ENCODE measurements at places on chromosomes 5 and 9. TPM values are rescaled to one million over a fixed set of nuclear protein-coding genes. Genes with fewer than 3 reads are reported as not detected.

CDH6 gene
- polyA plus RNA-seq, result not detected

DNA sequence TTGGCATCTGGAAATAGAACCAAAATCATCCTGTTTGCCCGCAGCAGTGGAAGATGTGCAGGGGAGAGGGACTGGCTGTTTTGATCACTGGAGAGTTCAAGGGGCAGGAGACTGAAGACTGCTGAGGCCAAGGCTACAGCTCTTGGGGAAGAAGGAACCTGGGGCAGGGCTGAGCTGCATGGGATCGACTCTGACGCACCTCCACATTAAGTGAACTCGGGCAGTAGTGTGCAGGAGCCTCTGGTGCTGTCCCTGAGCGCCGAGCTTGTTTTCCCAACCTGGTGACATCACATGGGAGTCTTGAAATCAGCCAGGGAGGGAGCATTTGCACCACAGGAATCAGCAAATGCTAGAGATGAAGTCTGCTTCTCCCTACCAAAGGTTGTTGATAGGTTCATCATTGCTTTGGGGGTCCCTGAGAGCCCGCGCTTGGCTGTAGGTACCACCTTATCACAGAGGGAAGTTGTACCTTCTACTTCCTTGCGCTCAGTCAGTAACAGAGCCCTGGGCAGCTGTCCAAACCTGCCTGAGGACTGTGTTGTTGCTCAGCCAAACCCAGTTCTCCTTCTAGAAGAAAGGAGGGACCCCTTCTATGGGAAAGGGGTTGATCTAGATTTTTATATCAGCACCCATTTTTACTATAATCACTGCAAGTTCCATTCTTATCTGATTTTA is 52.3 kb upstream of the CTSL start:
- DNase-seq, result no peak

DNA sequence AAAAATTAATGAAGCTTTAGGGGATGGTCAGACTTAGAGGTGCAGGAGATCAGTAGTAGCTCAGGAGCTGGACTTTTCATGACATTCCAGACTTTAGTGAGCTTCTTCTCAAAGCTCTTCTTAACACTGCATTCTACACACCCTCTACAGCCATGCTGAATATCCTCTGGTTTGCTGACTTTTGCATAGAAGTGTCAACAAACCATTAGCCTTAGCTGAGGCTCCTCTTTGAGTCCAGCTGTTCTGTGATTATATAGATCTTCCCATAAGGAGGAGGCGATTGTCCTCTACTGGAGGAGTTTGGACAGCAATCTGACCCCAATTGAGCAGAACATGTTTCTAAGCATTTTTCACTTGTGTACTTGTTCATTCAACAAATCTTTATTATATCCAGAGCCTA is 75.0 kb upstream of the RUSC2 start:
- DNase-seq, result no peak

DNA sequence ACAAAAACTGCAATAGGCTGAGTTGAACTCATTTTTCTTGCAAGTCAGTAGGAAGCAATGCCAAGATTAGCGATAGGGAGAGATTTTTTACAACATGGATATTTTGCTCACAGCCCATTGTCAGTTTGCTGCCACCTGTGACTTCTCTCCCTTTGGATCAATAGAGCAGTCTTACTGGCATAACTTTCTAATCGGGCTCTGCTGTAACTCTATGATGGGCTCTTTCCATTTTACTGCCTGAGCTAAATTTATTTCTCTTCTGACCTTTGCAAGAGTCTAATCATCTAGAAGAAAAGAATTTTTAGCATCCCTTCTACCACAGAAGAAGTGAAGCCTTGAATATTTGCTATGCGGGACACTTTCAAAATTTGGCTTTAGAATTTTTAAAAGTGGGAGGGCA is 53.6 kb upstream of the SGCD start:
- DNase-seq, result no peak

DNA sequence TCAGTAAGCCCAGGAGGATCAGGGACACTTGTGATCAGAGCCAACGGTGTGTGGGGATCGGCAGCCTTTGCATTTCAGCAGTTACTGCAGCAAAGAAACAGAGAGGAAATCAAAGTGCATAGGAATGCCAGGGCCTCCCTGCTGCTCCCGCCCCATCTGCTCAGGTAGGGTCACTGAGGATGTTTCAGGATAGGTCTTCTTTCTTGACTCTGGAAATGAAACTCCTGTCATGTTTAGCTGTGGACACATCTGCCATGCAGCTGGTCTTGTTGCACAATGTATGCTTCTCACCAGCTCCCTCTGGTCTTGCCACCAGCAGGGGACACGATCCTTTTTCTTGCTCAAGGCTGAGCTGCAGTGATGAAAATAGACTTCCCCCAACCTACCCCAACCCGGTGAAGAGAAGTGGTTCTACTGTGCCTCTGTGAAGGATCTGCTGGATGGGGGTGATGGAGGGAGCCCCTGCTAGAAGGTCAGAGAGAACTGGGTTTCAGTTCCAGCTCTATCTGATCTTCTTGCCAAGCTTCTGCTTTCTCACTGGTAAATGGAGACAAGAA is 185.2 kb upstream of the KLF4 start:
- peak; percentile 88 for DNase-seq

DNA sequence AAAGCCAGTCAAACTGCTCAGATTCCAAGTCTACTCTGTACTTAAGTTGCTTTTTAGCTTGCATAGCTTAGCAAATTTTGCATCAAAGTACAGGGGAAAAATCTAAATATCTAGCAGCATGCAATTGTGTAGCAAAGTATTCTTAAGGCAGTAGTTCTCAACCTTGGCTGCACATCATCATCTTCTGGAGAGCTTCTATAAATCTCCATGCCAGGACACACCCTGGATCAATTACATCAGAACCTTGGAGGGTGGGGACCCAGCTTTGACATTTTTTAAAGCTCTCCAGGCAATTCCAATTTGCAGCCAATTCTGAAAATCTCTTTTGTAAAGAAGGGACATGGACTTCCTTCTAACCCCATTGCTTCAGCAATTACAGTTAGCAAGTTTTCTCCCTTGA is 187.5 kb downstream of the SNCAIP start:
- DNase-seq, result no peak

Measured in CD14-positive monocyte (primary cell).